ENCODE measurements at places on chromosomes 11 and 22. TPM values are rescaled to one million over a fixed set of nuclear protein-coding genes. Genes with fewer than 3 reads are reported as not detected.

The CSF2RB gene
- 0.69 TPM for polyA plus RNA-seq

The AMPD3 gene
- 1.0 TPM for polyA plus RNA-seq

The OR52N4 gene
- polyA plus RNA-seq = not detected

DNA sequence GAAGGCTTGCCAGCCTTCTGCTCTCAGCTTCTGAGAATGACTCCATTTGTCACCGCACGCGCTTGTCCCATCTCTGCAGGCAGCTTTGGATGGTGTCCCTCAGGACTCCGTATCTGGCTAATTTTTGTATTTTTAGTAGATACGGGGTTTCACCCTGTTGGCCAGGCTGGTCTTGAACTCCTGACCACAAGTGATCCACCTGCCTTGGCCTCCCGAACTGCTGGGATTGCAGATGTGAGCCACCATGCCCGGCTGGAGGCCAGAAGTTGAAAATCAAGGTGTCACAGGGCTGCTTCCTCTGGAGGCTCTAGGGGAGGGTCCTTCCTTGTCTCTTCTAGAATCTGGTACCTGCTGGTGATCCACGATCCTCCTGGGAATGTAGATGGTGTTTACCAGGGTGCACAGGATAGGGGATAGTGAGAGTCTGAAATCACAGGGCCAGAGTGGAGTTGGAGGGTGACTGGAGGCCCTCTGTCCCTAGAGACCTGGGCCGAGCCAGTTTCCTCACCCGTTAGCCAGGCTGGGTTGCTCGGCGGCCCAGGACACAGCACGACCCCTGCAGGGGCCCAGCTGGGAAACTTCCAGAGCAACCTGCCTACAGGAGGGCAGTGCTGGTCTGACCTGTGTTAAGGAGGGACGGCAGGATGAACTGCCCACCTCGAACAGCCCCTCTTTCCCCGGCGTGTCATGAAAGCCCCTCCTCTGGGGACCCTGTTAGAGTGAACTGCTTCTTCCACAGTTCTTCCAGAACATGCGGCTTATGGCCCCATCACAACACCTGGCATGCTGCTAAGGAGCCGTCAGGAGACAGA lies 48.9 kb upstream of the SHANK2 start:
- DNase-seq = no peak

- no peak for DNase-seq
Observed at GRCh38 chr11:65817312-65817834, 16.4 kb upstream of the SNX32 start.

All from heart left ventricle (tissue), 16 donors.